ENCODE measurements at places on chromosomes 6 and 20.

GRCh38 chr6:43915986-43916923, 146.2 kb downstream of the VEGFA start:
- no peak for DNase-seq

- peak; percentile 90 for DNase-seq
Measured at GRCh38 chr6:30102970-30103871, 9.7 kb downstream of the TRIM31 start.

- no peak for DNase-seq
Measured at GRCh38 chr6:123363912-123364311, 272.8 kb downstream of the TRDN start.

DNA sequence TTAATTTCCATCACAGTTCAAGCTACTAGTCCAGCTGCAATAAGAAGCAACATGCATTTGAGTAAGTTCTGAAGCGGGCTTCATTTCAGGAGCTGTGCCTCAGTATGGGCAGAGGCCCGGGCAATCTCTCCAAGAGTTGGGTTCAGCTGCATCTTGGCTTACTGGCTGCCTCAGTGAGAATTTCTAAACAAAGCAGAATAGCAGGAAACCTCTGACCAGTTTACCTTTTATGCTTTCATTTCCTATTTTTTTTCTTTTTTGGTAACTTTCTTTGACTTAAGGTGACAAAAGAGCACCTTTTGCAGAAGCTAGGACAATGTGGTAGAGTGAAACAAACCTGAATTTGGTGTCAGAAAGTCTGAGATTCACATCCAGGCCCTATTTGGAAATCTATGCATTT, 51.0 kb upstream of the FBXO30 start:
- no peak for DNase-seq

GRCh38 chr20:60473211-60473610, 515.0 kb downstream of the CDH26 start:
- DNase-seq, result no peak

GRCh38 chr6:33731035-33731434, 15.7 kb downstream of the IP6K3 start:
- DNase-seq, result no peak

GRCh38 chr6:26457264-26457805, 420 bp upstream of the BTN2A1 start:
- no peak for DNase-seq

DNA sequence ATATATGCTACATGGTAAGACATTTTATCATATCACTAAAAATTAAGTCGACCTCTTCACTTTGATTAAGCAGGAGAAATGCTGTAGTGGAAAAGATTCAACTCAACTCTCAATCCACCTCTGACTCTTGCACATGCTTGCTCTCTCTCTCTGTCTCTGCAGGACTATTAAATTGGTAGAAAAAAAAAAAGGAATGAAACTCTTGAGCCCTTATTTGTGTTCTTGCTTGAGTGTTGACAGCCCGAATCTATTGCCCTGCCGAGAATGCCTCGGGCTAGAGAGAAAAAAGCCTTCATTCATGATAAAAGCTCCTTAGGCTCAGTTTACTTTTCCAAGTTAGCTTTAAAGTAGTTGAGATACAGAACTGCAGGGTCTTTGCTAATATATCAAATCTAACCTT, 722.2 kb downstream of the PRKN start:
- DNase-seq, result no peak

- DNase-seq, result no peak
Measured at GRCh38 chr6:134238960-134239795, 78.7 kb downstream of the SGK1 start.

- DNase-seq, result peak; percentile 81
Measured at GRCh38 chr6:121694389-121694788, 258.9 kb downstream of the GJA1 start.

GRCh38 chr6:114287461-114287860, 55.4 kb downstream of the HS3ST5 start:
- no peak for DNase-seq

- DNase-seq, result peak; percentile 16
Measured at GRCh38 chr20:52230409-52230808, 38.8 kb upstream of the ZFP64 start.

DNA sequence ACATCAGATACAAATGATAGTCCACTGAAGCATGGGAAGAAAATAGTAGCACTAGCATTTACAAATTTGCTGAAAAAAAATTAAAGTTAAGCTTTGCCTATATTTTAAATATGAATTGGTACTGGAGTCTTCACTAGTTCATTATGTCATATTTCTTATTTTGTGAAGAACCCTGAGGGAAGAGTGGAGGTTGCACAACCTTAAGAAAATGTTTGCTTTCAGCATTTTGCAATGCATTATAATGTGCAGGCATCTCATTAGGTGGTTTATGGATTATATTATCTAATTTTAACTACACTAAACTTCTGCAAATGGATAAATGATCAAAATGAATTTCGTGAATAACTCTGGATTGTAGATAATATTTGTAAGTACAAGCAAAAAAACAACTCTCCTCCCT, 390.8 kb upstream of the HS3ST5 start:
- no peak for DNase-seq

GRCh38 chr20:35833241-35833640, 61.4 kb downstream of the PHF20 start:
- peak; percentile 72 for DNase-seq

DNA sequence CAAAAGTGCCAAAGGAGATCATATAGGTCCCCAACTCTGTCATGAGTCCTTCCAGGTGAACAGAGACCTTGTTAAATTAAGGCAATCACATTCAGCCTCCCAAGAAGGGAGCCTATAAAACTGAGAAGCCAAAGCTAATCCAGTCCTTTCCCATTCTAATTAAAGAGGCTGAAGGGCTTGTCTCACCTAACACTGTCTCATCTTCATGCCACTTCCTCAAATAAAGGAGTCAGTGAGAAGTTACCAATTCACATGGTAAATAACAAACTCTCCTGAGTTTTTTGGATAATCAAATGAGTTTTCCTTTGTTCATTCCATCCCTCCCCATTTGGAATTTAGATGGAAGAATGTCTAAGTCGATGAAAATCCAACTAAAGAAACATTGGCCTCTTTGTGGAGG, 242.8 kb downstream of the UST start:
- no peak for DNase-seq

DNA sequence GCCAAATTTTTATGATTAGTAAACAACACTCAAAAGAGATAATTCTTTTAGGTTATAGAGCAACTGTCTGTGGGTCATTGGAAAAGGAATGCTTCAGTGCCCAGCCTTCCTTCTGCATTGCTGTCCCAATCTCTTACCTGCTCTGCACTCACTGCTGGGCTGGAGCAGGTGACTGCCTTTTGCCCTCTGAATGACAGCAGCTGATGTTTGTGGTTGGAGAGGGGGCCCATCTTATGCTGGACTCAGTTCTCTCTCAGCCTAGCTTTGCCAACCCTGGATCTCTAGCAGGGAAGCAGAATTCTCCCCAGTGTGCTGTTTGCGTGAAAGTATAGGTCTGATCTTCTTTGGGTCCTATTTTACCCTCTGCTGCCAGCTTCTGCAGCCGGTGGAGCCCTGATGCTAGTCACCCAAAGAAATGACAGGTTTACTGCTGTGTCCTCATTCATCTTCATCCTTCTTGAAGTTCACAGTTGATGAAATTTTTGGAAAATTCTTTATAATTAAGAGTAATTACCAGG, 193.5 kb downstream of the ARID1B start:
- DNase-seq, result no peak

DNA sequence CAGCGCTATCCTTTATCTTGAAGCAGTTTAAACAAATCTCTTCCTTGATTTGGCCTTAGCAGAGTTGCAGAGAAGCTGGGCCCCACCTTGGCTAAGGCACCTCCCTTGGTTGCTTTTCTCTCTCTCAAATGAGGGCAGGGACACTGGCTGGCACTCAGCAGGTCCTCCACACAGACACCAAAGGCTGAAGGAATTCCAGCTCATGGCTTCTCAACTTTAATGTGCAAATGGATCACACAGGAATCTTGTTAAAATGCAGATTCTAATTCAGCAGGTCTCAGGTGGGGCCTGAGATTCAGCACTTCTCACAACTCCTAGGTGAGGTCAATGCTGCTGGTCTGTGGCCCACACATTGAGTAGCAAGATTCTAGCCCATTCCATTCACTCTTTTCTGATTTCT, 25.7 kb downstream of the RIMS4 start:
- DNase-seq, result no peak

DNA sequence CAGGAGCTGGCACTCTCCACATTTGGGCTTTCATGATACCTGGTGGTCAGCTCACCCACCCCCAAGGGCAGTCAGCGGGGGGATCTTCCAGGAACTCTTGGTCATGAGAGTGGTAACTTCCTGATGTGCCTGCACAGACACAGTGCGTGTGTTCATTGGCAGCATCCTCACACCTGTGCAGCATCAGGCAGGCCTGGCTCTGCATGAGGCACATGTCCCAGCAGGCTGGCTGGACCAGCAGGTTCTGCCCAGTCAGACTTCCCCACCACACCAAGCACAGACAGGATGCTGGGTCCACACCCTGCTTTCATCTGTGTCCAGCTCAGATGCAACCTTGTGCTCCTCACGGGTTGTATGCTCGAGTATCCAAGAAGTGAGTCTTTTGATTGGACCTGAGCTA, 15.7 kb upstream of the UNC93A start:
- no peak for DNase-seq

DNA sequence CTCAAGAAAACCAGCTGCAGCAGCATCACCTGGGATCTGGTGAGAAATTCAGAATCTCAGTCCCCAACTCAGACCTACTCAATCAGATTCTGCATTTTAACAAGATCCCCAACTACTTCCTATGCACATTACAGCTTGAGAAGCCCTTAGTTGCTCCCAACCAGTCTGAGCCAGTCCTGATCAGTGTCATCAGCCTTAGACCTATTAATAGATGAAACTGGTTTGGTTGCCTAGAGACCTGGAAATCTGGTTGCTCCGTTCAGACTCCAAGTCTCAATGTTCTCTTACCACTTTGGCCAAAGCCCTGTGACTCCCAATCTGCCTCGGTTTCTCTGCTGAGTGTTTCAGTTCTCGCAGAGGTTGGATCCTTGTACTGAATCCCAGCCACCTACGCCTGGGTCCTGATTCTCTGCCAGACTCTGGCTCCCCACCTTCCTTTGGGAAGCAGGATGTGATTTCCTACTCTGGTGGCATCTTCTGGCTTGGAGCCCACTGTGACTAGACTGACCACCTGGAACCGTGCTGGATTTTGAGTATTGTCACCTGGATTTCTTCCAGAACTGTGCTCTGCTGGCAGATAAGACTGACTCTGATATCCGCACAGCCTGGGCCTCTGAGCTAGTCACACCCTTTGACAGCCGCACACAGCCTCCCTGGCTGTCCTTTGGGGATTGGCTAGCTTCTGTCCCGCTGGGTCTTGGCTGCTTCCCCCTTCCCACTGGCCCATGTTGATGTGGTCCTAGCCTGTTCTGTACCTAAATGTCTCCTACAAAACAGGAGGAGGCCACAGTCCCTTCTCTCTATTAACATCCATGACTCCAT, 20.3 kb upstream of the ATXN1 start:
- no peak for DNase-seq

DNA sequence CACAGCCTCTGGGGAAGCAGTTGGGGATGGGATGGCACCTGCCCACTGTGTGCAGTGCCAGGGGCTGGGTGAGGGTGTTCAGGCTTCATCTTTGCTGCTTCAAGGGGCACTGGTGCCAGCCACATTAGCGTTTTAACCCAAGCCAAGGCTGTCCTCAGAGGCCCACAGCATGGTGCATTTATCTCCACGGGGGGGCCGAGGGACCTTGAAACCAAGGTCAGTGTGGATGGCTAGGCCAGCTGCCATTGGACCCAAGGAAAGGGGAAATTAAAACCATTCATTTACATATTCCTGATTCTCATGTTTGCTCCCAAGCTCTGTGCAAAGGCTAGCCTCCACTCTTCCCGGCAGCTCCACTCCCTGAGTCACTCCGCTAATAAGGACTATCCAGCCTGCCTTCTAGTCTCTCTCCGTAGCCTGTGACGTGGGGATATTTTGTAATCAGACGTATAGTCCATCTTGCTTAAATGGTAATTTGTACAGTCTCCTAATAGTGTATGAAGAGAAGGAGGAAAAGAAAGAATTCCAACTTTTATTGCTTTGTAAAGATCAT, 197.1 kb downstream of the CDH4 start:
- DNase-seq, result no peak

GRCh38 chr20:3686867-3687321, 5.1 kb upstream of the ADAM33 start:
- peak; percentile 63 for DNase-seq

DNA sequence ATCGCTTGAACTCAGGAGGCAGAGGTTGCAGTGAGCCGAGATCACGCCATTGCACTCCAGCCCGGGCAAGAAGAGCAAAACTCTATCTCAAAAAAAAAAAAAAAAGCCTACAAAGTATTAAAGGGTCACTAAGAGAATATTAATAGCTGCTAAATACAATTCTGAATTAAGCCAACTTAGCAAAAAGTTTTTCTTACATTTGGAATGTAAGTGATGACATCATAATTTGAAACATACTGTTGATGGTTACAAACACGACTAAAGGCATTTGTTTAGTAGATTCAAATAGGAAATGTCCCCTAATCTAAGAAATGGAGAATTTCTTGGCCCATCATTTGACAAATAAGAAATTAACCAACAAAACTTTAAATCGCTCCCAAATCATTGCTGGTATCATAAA, 282.8 kb downstream of the RNGTT start:
- no peak for DNase-seq

DNA sequence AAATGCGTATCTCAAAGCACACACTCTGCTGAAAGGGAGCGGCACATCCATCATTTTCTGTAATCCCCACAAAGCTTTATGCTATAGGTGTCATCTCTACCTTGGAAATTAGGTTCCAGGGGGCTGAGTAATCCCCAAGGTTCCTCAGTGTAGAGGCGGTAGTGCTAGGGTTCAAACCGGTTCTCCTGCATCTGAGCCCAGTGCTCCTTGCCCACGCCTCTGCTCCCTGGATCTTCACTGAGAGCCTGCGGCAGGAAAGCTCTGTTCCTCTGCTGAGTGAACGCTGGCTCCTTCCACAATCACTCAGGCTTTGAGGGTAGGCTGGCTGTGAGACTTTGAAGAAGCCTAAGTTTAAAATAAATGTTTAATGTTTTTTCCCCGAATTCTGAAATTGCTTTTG, 24.9 kb downstream of the SLC22A23 start:
- no peak for DNase-seq

- DNase-seq, result no peak
Measured at GRCh38 chr6:38179300-38179699, 359.8 kb downstream of the ZFAND3 start.

DNA sequence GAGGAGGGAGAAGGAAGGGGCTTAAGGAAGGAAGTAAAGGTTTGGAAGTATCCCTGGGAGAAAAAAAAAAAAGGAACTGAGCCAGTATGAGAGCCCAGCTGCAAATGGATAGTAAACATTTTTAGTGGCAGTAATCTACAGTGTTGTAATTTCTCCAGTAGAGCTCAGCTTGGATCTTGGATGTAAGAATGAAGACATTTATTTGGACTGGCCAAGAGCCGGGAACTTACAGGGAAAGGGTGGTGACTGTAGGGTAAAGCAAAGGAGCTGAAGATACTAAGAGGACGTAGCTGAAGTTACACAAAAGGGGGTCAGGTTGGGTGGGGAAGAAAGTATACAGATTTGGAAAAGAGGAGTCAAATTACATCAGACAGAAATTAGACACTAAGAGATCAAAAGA, 13.5 kb downstream of the EEF1E1 start:
- no peak for DNase-seq

- peak; percentile 13 for DNase-seq
Measured at GRCh38 chr6:83127976-83128375, 60.5 kb downstream of the DOP1A start.
